ENCODE measurements at places on chromosomes 5 and 9. TPM values are rescaled to one million over a fixed set of nuclear protein-coding genes. Genes with fewer than 3 reads are reported as not detected.

CDC25C gene
- not detected for total RNA-seq

WNK2 gene
- 5.6 TPM for total RNA-seq

FBXL7 gene
- 38.5 TPM for total RNA-seq

MARCHF11 gene
- total RNA-seq: not detected

DNA sequence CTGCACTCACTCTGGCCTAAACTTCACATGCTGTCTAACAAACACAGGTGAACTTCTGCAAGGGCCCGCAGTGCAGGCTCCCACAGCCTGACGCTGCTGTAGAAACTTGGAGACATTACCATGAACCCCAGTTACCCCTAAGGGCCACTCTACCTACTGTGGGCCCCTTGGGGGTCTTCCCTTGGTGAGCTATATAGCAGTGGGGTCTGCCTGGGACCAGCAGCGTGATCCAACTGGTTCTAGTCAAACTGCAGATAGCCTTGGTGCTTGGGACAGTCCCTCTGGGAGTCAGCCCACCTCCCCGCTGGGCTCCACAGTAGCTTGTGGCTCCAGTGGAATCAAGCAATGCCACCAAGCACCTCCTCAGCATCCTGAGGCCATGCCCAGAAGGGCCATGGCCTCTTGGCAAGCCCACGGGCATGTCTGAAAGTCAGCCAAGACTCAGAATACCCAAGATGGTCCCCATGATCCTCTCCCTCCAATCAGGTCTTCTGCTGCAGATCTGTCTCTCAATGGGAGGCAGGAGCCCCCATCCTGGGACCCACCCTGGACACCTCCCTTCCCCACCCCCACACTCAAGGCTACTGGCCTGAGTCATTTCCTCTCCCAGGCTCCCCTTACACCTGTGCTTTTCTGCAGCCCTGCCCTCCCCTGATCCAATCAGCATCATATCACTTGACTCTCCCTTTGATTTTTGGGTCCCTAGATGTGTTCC, 230.0 kb upstream of the IRX1 start:
- H3K27me3 ChIP-seq: no peaks in the 10 kb centered on the region
- H3K4me3 ChIP-seq: no peak overlapping the region
- H3K4me1 ChIP-seq: no peaks in the 10 kb centered on the region
- H3K36me3 ChIP-seq: no peaks in the 10 kb centered on the region

DNA sequence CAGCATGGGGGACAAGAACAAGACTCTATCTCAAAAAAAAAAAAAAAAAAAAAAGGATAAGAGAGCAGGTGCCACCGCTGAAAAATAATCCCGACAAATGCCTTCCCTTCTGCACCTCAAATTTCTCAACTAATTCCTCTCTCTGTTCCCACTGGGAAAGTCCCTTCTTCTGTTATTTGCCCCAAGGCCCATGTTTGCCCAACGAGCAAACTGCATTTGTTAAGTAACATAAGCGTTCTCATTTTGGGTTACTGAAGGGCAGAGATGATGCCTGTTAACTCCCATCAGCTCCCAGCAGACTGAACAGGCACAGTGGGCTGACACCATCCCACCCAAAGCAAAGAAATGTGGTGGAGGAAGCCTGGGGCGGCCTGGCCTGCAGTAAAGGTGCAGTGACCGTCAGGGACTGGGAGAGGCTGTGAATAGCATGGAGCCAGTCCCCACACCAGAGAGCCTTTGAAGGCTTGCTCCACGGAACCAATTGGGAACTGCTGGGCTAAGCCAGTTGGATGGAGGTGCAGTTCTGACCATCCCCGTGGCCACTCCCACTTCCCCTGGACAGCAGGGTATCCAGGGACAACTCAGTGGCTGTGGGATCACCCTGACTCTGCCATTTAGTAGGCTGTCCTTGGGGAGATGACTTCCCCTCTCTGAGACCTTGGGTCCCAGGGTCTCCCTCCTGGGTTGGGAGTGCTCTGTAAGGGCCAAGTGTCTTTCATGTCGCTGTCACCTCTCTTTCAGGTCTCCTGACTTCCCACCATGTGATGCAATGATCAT, 149.7 kb upstream of the IER5L start:
- H3K27ac ChIP-seq: no peak overlapping the region
- H3K36me3 ChIP-seq: no peaks in the 10 kb centered on the region
- peaks cover 31% of the 10 kb centered on the region for H3K4me1 ChIP-seq
- no peaks in the 10 kb centered on the region for H3K27me3 ChIP-seq

DNA sequence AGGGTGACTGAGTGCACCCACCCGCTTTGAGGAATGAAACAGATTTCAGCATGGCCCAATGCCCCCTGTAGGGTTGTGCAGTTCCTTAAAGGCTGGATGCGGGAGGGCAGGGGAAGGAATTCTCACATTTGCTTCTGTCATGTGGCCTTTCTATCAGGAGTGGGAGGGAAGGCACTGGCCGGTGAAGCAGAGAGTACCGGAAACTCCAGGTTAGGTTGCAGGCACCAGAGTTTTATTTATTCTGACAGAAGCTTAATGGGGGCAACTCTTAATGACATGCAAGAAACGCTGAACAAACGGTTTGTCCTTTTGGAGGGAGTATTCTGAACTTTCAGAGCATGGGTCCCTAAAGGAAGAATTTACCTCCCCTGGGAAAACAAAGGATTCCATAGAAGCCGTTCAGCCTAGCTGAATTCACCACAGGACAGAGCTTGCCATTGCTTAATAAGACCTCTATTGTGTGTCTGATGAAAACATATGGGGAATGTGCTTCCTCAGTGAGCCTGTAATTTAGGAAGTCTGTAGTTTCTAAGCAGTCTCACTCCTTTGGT, 44.1 kb upstream of the EQTN start:
- H3K27me3 ChIP-seq: no peaks in the 10 kb centered on the region
- H3K27ac ChIP-seq: peak overlapping the region; percentile 26
- H3K36me3 ChIP-seq: no peaks in the 10 kb centered on the region

- H3K36me3 ChIP-seq: no peaks in the 10 kb centered on the region
- peaks cover 21% of the 10 kb centered on the region for H3K4me1 ChIP-seq
Observed at GRCh38 chr5:140664030-140664358, 710 bp upstream of the WDR55 start.

DNA sequence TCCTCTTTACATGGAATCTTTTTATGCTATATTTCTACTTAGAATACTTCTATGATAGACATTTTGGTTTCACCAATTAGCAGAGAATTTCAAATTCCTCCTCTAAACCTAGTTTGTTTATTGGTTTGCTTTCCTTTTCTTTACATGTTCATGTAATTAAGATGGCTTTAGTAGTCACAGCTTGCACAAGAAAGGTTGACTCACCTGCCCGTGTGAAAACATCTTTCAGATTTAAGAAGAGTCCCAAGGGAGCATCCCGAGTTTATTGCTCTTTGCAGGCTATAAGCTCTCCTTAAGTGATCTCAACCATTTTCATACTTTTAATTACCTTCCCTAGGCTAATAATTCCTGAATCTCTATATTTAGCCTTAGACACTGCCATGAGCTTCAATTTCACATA, 28.9 kb downstream of the TYRP1 start:
- H3K27ac ChIP-seq: no peak overlapping the region
- no peaks in the 10 kb centered on the region for H3K36me3 ChIP-seq
- H3K4me3 ChIP-seq: no peak overlapping the region
- no peaks in the 10 kb centered on the region for H3K4me1 ChIP-seq
- no peak for DNase-seq

GRCh38 chr9:137296670-137297664, 5.1 kb downstream of the NRARP start:
- no peak overlapping the region for H3K27ac ChIP-seq
- no peak overlapping the region for H3K4me3 ChIP-seq
- no peaks in the 10 kb centered on the region for H3K36me3 ChIP-seq
- H3K4me1 ChIP-seq: peaks cover 25% of the 10 kb centered on the region
- H3K27me3 ChIP-seq: peaks cover 26% of the 10 kb centered on the region
